ENCODE measurements at places on chromosomes 13 and 19. TPM values are rescaled to one million over a fixed set of nuclear protein-coding genes. Genes with fewer than 3 reads are reported as not detected.
A peak's percentile ranks its signal among the peaks of the same experiment; 100 is the strongest.

GRCh38 chr13:105928048-105928447 is 607.4 kb downstream of the EFNB2 start:
- no peaks in the 10 kb centered on the region for H3K4me1 ChIP-seq
- no peak overlapping the region for H3K4me3 ChIP-seq
- no peaks in the 10 kb centered on the region for H3K36me3 ChIP-seq
- H3K27me3 ChIP-seq, result no peaks in the 10 kb centered on the region
- DNase-seq, result no peak

Gene RYR1
- total RNA-seq, result 0.86 TPM

GRCh38 chr13:42603571-42603970 is 29.6 kb downstream of the TNFSF11 start:
- no peak for DNase-seq
- H3K4me1 ChIP-seq, result peaks cover 5% of the 10 kb centered on the region
- no peaks in the 10 kb centered on the region for H3K27me3 ChIP-seq
- H3K4me3 ChIP-seq, result no peak overlapping the region
- no peaks in the 10 kb centered on the region for H3K36me3 ChIP-seq
- H3K27ac ChIP-seq, result no peak overlapping the region

DNA sequence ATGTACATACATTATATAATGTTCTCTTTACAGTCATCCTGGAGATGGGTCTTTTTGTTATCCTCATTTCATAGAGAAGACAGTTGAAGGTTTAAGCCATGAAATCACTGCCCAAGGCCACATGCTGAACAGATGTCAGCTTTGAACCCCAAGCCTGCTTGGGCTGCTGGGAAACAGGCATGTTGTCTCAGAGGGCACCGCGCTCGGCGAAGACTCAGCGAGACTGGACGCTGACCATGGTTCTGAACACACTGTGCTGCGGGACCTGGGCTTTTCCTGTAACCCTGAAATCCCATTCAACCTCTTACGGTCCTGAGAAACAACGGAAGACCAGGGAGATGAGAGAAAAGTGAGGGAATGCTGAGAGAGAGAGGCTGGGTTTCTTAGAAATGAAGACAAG is 27.3 kb downstream of the LRFN3 start:
- H3K36me3 ChIP-seq, result no peaks in the 10 kb centered on the region
- peak; percentile 63 for DNase-seq
- no peak overlapping the region for H3K4me3 ChIP-seq
- H3K27ac ChIP-seq, result no peak overlapping the region
